ENCODE measurements at places on chromosomes 5 and 9.

DNA sequence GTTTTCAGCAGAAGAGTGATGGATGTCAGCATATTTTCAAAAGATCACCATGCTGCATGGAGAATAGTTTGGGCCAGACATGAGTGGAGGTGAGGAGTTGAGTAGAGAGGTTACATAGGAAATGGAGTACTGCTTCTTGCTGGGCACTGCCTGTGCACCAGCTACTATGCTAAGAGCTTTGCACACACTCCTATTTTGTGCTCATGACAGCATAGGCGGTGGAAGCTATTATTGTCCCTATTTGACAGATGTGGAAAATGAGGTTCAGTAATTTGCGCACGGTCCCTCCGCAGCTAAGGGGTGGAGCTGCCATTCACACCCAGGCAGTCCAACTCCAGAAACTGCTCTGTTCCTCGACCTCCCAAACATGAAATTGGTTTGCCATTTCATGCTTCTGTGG lies 67.8 kb downstream of the ENTREP1 start:
- no peak for DNase-seq

DNA sequence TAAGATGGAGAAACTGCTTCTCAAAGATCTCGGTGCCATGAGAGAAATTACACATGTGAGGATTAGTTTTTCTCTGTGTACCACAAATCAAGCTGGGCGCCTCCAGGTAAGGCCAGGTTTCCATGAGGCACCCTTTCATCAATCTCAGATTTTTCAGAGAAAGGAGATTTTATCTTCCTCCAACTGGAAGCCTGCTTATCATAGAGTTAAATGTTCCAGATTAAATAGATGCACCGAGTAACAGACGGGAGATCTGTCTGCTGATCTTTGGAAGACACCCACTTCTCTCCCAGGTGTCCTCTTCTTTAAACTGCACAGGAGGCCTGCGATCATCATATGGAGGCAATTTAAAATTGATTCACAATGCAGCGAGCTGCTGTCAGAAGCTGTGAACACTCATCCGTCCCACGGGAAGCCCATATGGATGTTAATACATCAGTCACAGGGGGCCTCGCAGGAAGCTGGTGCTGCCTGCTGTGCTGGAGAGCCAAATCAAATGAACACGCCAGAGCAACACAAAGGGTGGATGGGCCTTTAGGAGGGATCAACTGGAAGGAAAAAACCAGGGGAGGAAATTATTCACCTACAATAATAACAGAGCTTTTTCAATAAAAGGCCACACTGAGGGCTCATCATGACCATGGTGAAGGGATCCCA lies 93.3 kb downstream of the TLE1 start:
- DNase-seq = no peak

- no peak for DNase-seq
These were observed 197.0 kb downstream of the SYK start for GRCh38 chr9:90998573-90998972.

DNA sequence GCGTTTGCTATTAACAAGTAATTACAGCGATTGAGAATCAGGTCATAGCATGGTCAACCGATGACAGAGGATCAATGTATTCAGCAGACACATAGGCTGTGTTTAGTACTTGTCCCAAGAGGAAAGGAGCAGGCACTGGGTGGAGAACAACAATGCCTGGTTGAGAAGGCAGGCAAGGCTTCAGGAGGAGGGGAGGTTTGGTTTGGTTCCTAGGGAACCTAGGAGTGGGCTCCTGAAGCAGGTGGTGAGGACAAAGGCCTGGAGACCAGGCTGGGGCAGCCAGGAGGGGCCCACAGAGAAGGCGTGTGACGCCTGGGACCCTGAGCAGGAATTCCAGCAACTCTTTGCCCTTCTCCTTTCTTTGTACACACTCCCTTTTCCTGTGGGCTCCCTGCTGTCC lies 195.6 kb downstream of the SPOCK1 start:
- DNase-seq = no peak

DNA sequence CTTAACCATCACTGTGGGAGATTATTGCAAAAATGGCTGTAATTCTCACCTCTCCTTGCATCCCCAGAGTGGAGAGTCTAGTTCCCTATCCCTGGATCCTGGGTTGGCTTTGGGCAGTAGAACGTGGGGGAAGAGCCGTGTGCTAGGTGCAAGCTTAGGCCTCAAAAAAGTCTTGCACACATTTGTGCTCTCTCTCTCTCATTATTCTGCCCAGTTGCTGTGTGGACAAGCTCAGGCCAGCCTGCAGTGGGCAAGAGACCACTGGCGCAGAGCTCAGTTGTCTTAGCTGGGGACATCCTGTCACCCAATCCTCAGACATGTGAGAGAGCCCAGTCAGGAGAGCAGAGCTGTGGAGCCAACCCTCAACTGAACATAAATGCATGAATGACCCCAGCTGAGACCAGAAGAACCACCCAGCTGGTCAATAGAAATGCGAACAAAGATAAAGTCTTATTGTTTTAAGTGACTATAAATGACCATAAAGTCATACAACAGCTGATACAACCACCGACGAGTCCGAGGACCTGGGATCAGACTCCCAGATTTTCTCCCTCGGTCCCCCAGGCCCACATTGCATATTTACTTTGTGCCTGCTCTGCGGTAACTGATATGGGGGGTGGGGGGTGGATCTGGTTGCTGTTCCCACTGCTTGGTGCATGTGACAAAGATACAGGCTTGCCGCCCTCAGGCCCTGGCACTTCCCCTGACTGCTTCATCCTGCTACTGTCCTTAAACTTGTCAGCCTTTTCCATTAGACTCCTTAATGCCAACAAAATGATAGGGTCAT lies 166.4 kb upstream of the MVB12B start:
- DNase-seq = no peak

DNA sequence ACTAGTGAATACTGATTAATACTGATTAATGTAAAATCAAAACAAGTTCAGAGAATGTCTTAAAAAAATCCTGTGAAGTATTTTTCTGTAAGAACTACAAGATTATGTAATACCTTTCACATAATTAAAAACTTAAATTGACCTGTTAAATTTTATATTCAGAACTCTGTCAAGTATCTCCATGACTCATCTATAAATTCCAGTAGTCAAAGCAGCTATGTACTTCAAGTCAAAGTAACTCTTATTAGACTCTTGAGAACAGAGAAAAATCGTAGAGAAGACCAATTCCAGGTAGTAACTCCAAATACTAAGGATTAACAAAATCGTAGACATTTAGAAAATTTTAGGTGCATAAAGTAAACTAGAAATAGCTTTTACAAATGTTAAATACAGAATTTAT lies 77.1 kb downstream of the HOMER1 start:
- no peak for DNase-seq

- no peak for DNase-seq
These were observed 103.1 kb upstream of the IRX4 start for GRCh38 chr5:1985781-1986180.

- DNase-seq = peak; percentile 6
These were observed 54.0 kb downstream of the CCDC171 start for GRCh38 chr9:15606643-15607472.

DNA sequence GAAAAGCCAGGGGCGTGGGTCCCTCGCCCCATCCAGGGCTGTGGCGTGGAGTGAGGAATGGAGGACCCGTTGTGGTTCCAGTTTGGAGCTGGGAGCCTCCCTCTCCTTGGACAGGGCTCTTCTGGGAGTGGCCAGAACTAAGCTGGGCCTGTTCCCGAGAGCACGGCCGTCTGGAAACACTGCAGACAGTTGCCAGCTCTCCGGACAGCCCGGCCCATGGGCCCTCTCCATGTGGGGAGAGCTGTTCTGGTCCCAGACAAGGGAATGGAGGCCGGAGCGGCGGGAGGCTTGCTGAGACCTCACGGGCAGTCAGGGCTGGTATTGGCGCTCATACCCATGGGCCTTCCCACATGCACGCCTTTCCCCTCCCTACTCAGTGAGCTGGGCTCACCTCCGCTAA lies 45.2 kb upstream of the FCN2 start:
- DNase-seq = no peak

GRCh38 chr5:133438487-133438886 lies 173.9 kb downstream of the FSTL4 start:
- no peak for DNase-seq

GRCh38 chr5:23613566-23613965 lies 106.2 kb downstream of the PRDM9 start:
- no peak for DNase-seq
